Activated naive CD4-positive, alpha-beta T cell (primary cell): ENCODE measurements at places on chromosomes 1 and 21.

DNA sequence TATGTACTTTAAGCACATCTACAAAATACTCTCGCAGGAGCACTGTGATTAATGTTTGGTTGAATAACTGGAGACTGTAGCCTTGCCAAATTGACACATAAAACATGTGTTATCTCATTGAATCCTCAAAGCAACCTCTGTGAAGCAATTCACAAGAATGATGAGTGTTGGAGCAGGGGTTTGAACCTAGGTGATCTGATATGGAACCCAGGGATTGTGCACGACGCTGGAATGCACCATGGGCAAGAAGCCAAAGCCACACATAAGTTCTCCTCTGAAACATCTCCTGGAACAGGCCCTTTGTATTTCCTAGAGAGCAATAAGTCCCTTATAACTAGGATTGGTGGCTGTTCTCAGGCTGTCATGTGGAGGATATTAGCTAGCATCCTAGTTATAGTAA is 124.6 kb upstream of the IVNS1ABP start:
- DNase-seq: no peak

DNA sequence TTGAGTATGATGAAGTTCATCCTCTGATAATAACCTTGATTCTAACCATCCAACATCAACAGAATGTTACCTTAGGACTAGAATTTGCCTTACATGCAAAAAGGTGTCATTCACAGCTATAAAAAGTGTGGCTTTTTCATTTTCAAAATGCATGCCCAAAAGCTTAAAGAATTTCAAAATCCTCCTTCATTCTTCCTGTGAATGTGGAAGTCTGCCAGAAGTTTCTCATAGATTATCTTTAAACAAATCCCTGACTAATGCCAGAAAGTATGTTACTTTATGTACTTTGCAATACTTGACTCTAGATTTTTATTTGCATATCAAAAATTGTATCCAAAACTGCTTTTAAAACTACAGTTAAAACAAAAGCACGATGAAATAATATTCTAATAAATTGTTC is 270.6 kb upstream of the ZRANB2 start:
- DNase-seq: no peak

DNA sequence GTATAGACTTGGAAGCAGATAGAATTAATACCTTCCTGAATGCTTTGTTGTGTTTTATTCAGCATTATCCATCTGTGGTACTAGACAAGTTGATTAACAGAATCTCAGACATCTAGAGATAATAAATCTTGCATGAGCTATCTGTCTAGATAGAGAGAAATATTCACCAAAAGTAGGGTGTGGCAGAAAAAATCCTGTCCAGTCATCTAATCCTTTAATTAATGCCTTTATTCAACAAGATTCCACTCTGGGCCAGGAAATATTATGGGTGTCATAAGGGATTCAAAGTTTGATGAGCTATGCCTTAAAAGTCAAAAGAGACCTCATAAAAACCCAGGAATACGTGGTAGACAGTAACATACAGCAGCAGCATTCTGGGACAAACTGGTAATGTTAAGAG is 601.2 kb downstream of the LMO4 start:
- DNase-seq: no peak

- DNase-seq: no peak
These were observed 665.7 kb downstream of the MRPL39 start for GRCh38 chr21:24941316-24942185.

GRCh38 chr1:234503193-234504050 is 24.4 kb upstream of the TARBP1 start:
- no peak for DNase-seq

DNA sequence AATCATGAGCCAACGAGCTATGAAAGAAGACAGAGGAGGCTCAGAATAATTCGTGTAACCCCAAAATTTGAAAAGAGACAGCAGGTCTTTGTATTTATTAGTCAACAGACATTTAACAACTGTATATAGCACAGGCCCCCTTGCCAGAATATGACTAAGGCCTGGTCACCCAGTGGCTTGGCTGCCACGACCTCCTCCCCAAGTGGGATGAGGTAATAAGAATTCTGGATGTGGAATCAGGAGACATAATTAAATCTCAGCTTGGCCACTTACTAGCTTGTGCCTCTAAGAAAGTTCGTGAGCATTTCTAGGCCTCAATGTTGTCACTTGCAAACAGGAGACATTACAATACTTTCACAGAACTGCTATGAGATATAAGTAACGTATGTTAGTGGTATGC is 134.2 kb upstream of the TNFSF4 start:
- no peak for DNase-seq

DNA sequence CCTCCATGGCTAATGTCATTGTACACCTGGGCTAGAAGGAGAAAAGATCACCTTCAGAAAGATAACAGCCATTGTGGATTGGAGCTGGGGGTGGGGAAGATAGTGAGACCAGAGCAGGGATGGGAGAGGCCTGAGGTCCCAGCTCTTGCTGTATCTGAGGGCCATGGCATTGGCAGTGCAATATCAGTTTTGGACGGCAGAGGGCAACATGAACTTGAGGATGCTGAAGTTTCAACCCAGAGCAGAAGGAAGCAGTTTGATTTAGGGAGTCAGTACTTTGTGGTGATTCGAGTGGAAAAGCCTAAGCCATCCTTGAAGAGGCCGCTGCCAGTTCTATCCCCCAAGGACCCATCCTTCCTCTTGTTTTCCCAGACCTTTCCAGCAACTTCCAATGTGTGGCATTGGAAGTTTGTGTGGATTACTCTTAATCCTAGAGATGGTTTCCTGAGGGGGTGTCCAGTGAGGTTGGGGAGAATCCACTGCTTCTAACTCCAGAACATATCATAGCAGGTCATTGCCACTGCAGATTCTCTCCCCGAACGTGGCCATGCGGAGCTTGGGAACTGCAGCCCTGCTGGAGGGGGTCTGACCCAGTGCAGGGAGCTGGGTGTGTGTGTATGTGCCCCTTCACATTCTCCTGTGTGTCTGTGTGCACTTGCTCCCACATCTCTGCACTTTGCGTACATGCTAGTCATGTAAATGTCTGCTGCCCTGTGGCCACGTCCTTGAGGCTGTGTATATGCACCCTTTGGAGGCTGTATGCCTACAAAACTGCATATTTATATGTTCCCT is 24.1 kb downstream of the SLC26A9 start:
- peak; percentile 37 for DNase-seq
